ENCODE measurements at places on chromosomes 7 and 10. TPM values are rescaled to one million over a fixed set of nuclear protein-coding genes. Genes with fewer than 3 reads are reported as not detected.

Gene CLCN1
- total RNA-seq, result not detected

Gene ZNF518A
- total RNA-seq, result 20.7 TPM

Gene GATA3
- 0.24 TPM for total RNA-seq

Gene ATP6V0A4
- not detected for total RNA-seq

Gene DNAJB9
- 9.0 TPM for total RNA-seq

Gene AOAH
- not detected for total RNA-seq

Gene MMP21
- not detected for total RNA-seq

Gene AP3M1
- total RNA-seq, result 67.8 TPM

Gene SLC29A3
- 8.5 TPM for total RNA-seq

Gene SPDYE8
- not detected for total RNA-seq

Gene DKK1
- 0.25 TPM for total RNA-seq

Gene MEOX2
- not detected for total RNA-seq

Gene TBATA
- not detected for total RNA-seq

Gene TMEM26
- total RNA-seq, result not detected

Gene CYP3A4
- total RNA-seq, result 0.07 TPM

Gene OR2A12
- not detected for total RNA-seq

Gene PRF1
- total RNA-seq, result 8.6 TPM

Gene ATOH7
- not detected for total RNA-seq

Gene GHRHR
- total RNA-seq, result not detected

Gene KIAA1217
- total RNA-seq, result 0.20 TPM

Gene CRHR2
- total RNA-seq, result not detected

Gene C7orf57
- not detected for total RNA-seq

Gene NANOS1
- 0.89 TPM for total RNA-seq

Gene AGMO
- 0.60 TPM for total RNA-seq

Gene ZNF862
- total RNA-seq, result 1.8 TPM

Gene SEMA3E
- total RNA-seq, result 0.04 TPM

Gene TSPAN15
- total RNA-seq, result 0.83 TPM

Gene ATG9B
- 2.2 TPM for total RNA-seq

Gene ZNF212
- 18.0 TPM for total RNA-seq

Gene TBX20
- not detected for total RNA-seq

Gene ELN
- 0.20 TPM for total RNA-seq

Gene COL1A2
- total RNA-seq, result 5.5 TPM

Gene PAX4
- not detected for total RNA-seq

Gene RGS10
- 56.6 TPM for total RNA-seq

Gene CYP2C19
- not detected for total RNA-seq

Gene SLC18A2
- total RNA-seq, result 0.45 TPM

Gene GPR26
- total RNA-seq, result not detected

Gene SH2B2
- 0.34 TPM for total RNA-seq

Gene BICC1
- total RNA-seq, result not detected

Gene OPN4
- not detected for total RNA-seq

Gene LIPJ
- not detected for total RNA-seq

Gene RTKN2
- 0.09 TPM for total RNA-seq

Gene CPN1
- 0.09 TPM for total RNA-seq

Gene ITGB8
- 0.02 TPM for total RNA-seq

Gene STAMBPL1
- total RNA-seq, result 0.09 TPM

Gene TRAPPC14
- total RNA-seq, result 45.9 TPM

Gene AGAP4
- total RNA-seq, result 20.8 TPM

Gene CLDN3
- not detected for total RNA-seq

Gene CD36
- 0.72 TPM for total RNA-seq

Gene TLL2
- not detected for total RNA-seq

Gene LEP
- total RNA-seq, result not detected

Gene RAB18
- 37.4 TPM for total RNA-seq

Gene ECHDC3
- total RNA-seq, result 17.9 TPM

Gene DNAJC12
- 37.0 TPM for total RNA-seq

Gene HOGA1
- total RNA-seq, result not detected

Data from K562 (cell line).